Ovary (tissue), 10 donors: ENCODE measurements at places on chromosomes 1 and 21.
A peak's percentile ranks its signal among the peaks of the same experiment; 100 is the strongest.

- no peak for DNase-seq
These were observed 86.8 kb upstream of the PLPPR4 start for GRCh38 chr1:99177465-99177864.

DNA sequence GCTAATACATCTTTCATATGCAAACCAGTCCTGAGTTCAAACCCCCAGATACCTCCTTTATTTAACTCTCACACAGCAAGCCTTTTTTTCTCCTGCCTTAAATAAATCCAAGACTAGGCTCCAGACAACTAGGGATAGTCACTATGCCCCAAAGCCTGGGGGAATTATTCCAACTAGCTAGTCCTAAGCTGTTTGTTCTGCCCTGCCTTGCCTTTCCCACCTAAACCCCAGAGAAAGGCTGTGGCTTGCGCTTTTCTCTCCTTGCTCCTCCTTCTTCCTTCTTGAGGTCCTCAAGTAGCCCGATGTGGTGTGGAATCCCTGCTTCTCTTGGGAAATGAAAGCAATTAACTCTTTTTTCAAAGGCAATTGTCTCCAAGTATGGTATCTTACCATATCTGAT is 31.8 kb downstream of the C1orf87 start:
- no peak for DNase-seq

- DNase-seq = peak; percentile 27
These were observed 5.2 kb downstream of the ADAMTS5 start for GRCh38 chr21:26961698-26962097.

GRCh38 chr1:50975436-50975835 is 5.4 kb downstream of the CDKN2C start:
- no peak for DNase-seq

DNA sequence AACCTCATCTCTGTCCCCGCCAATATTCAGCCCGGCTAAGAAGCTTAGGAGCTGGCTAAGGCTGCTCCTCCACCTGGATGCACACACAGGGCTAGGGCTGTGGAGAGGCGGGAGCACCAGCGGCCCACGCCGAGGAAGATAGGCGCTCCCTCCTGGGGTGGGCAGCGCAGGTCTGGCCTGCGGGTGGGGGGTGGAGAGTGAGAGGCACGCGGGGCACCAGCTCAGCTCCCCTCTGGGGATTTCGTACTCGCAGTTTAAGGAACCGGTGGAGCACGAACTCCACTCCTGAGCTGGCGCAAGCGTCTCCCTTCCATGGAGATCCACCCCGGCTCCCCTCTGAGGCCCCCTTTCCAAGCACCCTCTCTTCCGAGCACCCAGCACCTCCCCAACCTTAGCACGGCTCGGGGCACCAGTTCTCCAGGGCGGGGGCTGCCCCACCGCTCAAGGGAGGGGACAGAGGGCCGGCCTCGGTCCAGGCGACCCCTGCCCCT is 433 bp upstream of the KAZN start:
- peak; percentile 14 for DNase-seq

DNA sequence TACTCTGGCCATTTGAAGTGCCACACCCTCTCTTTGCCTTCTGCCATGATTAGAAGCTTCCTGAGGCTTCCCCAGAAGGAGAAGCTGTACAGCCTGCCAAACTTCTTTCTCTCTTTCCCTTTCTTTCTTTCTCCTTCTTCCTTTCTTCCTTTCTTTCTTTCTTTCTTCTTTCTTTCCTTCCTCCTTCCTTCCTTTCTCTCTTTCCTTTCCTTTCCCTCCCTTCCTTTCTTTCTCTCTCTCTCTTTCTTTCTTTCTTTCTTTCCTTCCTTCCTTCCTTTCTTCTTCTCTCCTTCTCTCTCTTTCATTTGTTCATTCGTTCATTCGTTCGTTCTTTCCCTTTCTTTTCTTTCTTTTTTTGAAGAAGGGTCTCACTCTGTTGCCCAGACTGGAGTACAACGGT is 931.0 kb downstream of the TTLL7 start:
- DNase-seq = no peak

DNA sequence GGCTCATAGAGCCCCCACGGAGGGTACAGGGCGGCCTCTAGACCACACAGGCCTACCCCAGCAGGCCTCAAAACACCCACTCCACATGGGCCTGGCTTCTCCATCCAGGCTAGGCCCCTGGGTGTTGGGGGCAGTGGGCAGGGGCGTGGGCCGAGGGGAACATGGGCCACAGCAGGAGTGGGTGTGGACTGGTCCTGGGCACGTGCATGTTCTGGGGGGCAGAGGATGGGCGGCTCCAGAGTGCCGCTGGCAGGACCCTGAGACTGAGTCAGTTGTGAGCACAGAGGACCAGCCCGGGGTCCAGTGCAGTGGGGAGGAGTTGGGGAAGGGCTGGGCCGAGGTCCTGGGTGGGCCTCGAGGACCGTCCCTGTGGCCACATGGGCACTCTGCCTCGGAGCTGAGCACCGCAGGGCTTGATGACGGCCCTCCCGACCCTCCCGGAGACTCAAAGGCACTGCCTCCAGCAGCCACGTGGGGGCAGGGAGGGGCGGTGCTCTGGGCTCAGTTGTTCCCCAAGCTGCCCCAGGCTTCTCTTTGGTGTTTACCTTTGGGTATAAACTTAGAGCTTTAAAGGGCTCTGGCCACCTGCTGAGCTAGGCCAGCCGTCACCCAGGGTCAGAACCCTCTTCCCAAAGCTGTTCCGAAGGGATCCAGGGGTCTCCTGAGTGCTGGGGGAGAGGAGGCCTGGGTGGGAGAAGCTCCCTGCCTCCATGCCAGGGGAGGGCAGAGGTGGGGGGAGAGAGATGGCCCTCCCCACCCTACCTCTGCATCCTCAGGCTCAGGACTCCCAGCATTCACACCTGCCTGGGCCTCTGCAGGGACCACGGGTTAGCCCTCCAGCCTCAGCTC is 79.9 kb downstream of the MORN1 start:
- DNase-seq = peak; percentile 80

DNA sequence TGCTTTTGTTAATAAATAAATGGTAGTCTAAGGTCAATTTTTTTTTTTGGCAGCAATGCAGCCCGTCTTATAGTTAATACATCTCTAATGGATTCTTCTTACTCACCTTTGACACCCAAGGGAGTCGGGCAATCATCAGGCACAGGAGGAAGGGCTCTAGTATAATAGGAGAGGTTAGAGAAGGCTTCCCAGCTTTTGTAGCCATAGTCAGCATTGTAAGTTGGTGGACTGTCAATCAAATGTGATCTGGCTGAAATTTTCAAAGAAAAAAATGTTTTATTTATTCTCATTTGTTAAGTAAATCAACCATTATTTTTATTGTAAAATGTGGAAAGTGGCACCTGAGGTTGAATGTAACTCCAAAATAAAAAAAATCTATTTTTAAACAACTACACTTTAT is 2.1 kb downstream of the PTGS2 start:
- DNase-seq = no peak

DNA sequence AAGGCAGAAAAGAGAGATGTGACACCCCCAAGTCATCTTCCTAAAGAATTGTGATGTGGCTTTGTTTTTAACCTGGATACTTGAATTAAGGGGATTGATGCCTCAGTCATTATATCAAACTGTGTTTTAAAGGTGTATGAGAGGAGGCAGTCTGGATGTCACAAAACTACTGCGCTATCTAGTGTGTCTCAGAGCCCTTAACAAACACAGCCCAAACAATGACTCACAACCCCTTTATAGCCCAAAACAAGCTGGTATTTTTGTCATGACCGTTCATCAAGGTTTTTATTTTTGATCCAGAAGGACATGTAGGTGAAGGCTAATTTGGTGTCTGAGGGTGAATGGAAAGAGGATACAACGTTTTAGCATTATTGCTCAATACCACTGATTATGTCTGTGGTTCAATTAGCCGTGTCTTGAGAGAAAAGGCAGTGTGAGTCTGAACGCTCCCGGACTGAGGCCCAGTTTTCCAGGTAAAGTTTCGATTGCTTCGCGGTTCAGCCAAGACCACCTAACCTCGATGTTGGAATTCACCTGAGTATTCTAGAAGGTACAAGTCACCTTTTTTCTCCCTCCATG is 71.6 kb downstream of the SGIP1 start:
- no peak for DNase-seq

- peak; percentile 13 for DNase-seq
These were observed 2.5 kb upstream of the ST3GAL3 start for GRCh38 chr1:43704838-43705237.

DNA sequence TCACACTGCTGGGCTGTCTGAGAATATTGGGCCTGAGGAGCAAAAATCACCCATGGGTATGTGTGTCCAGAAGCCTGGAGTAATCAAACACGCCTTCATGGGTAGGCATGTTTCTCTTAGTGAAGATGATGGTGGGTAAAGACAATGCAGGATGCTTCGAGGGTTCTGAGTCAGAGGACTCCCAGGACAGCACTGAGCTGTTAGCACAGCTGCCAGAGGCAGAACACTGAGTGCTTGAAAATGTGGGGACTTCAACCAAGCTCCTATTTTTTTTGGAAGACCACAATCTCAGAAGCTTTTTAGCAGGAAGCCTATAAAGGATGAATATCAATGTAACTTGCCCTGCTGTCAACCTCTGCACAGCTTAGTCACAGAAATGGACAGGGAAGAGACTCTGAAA is 7.9 kb upstream of the NT5C1A start:
- no peak for DNase-seq

DNA sequence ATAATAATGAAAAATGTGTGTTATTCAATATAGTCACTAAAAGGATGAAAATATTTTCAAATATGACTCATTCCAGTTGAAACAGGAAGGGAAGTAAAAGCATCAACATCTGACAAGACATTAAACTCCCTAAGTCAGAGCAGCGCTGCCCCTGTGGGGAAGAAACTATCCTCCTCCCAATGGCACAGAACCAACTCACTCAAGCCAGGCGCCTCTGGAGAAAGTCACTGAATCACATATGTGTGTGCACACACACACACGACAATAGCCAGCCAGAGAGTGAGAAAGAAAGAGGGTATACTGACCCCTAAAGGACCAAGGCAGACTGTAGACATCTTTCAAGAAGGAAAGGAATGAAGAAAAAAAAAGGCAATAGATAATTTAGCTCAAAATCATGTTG is 126.9 kb downstream of the SETD4 start:
- DNase-seq = peak; percentile 45

DNA sequence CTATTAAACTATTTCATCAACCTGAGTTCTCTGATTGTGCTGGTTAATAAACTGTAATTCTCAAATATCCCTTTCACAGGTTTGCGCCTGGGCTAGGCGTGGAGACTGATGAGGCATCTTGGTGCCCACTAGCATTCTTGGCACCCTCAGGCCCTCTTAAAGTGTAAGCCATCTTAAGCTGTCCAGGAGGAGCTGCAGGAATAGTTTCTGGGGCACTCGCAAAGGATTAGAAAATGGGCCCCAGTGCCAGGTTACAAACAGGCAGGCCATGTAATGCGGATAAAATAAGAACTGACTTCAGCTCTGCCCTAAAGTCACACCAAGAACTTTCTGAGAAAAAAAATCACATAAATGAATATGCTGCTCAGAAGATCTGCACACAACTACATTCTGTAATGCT is 1.1 kb downstream of the CASQ2 start:
- no peak for DNase-seq

DNA sequence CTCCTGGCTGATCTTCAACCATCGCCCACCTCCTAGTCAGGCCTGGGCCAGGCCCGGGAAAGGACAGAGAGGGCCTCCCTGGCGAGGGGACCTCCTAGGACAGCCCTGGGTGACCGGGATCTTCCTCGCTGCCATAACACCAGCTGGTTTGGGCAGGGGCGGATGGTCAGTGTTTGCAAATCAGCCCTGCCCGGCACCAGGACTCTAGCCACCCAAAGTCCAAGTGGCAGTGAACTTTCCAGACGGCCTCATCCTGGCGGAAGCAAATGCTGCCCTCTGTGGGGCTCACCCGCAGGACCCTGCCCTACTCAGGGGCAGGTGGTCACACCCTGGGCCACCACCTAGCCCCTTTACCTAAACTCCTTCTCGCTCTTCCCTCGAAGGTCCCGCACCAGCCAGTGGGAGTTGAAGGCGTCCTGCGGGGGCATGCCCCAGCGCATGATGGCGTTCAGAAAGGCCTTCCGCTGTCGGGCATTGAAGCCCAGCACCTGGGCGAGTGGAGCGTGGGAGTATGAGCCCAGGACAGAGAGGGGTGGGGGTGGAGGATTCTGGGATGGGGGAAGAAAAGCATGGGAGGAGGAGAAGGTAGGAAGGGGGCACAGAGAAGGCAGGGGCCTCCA is 55.3 kb downstream of the CHD5 start:
- no peak for DNase-seq

DNA sequence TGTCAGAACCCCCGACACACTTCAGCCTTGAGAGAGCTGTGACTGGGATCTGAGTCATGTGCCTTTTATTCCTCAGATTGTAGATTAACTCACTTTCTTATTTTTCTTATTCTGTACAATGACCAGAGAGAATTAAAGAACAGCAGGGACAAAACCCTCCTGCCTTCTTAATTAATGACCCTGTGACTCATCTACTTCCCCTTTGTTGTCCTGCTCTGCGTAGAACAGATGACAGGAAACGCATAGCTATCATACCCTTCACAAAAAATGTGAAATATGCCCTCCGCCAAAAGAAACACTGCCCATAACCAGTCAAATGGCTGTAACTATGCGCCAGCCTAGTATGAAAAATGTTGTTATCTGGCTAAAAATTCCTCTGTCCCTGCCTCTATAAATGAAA is 9.1 kb upstream of the PADI2 start:
- no peak for DNase-seq

DNA sequence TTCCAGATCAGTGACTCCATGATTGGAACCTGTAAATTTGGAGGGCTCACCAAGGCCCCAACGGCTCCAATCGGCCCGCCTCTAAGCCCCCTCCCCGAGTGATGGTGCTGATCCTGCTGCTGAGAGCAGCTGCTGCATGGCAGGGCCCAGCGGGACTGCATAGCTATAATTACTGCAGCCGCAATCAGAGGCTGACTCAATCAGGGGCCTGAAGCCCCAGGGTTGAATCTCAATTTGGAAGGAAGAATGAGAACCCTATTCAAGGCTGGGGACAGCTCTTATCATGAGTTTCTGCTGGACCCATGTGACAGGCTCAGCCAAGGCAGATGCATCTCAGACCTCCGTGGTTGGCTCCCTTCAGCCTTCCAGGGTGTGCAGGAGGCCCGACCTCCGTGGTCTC is 42.8 kb upstream of the MAGOH start:
- DNase-seq = no peak

DNA sequence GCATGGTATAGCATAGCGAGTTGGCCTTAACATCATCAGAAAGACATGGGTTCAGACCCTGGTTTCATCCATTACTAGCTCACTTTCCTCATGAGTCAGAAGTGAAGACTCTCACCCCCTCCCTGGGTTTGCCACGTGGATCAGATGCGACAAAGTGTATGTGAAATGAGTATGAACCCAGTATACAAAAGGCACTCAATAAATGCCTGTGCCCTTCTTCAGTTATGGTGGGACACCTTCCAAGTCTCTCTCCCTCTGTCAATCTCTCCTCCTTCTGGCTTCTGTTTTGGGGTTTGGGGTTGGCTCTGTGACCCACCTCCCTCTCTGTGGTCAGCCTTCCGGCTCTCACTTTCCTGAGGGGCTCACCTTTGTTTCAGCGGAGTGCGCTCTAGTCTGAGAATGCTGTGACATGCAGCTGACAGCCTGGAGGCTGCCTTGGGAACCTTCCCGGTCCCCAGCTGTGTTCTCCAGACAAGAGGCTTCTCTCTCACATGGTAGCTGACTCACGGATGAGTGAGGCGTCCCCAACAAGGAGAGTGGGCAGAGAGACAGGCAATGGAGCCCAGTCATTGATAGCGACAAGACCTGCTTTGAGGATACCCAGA is 155.0 kb upstream of the EDN2 start:
- no peak for DNase-seq

GRCh38 chr1:117112047-117112717 is 9.4 kb downstream of the TRIM45 start:
- no peak for DNase-seq
